ENCODE measurements at places on chromosomes 12 and 14.

GRCh38 chr12:103840876-103841689 is at the start of gene NT5DC3:
TSS of gene NT5DC3 (minus strand) at chr12:103841234. CDS start at chr12:103841156, 78 bp downstream.
- DNase-seq = peak; percentile 61

DNA sequence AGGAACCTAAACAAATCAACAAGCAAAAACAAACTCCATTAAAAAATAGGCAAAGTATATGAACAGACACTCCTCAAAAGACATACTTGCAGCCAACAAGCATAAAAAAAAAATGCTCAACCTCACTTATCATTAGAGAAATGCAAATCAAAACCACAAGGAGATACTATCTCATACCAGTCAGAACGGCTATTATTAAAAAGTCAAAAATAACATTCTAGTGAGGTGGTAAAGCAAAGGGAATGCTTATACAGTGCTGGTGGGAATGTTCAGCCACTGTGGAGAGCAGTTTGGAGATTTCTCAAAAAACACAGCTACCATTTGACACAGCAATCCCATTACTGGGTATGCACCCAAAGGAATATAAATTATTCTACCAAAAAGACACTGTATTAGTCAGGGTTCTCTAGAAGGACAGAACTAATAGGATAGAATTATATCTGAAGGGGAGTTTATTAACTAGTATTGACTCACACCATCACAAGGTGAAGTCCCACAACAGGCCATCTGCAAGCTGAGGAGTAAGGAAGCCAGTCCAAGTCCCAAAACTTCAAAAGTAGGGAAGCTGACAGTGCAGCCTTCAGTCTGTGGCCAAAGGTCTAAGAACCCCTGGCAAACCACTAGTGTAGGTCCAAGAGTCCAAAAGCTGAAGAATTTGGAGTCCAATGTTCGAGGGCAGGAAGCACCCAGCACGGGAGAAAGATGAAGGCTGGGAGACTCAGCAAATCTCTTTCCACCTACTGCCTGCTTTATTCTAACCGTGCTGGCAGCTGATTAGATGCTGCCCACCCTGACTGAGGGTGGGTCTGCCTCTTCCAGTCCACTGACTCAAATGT is 101.6 kb upstream of the KRAS start:
- DNase-seq = no peak

- no peak for DNase-seq
Observed at GRCh38 chr14:69688299-69688649, 76.9 kb downstream of the SUSD6 start.

GRCh38 chr14:90983560-90983959 is 76.9 kb downstream of the RPS6KA5 start:
- no peak for DNase-seq

DNA sequence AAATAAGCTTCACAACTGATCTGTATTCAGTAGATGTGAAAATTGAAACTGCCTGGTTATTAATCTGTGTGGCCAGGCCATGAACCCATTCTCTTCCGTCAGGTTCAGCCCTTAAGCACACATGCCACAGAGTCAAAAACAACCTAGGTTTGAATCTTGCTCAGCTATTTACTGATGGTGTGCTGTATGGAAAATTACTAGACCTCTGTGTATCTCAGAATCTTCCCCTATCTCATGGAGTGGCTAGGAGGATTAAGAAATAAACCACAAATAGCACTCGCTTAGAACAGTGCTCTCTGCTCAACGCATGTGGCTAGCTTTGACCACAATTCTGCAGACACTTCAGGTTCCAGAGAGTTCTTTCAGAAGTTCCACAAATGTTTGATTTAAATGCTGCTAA is 240.7 kb upstream of the PLEKHG7 start:
- no peak for DNase-seq
